ENCODE measurements at places on chromosomes 13 and 19. TPM values are rescaled to one million over a fixed set of nuclear protein-coding genes. Genes with fewer than 3 reads are reported as not detected.

DNA sequence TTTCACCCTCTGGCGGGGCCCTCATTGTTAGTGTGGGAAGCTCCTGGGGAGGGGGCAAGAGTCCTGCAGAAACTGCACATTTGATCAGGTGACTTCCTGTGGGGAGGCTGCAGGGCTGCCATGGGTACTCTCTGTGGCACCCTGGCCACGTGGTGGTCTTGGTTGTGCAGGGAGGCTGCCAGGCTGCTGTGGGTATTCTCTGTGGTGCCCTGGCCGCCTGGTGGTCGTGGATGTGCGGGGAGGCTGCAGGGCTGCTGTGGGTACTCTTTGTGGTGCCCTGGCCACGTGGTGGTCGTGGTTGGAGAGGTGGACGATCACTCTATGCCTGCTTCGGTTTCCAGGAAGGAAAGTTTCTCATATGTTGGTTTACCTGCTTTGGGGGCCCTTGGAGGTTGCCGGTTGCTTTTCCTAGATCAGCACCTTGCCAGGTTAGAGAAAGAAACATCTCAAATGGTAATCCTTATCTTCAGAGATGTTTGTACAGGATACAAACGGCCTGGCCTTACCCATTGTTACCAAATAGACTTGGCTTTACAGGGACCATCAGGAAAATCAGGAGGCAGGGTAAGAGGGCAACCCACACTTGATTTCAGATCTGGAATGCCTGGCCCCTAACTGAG is 22.9 kb downstream of the TEX29 start:
- no peak overlapping the region for H3K27ac ChIP-seq
- DNase-seq = no peak
- H3K4me3 ChIP-seq = no peak overlapping the region
- H3K4me1 ChIP-seq = no peaks in the 10 kb centered on the region
- no peaks in the 10 kb centered on the region for H3K36me3 ChIP-seq

DNA sequence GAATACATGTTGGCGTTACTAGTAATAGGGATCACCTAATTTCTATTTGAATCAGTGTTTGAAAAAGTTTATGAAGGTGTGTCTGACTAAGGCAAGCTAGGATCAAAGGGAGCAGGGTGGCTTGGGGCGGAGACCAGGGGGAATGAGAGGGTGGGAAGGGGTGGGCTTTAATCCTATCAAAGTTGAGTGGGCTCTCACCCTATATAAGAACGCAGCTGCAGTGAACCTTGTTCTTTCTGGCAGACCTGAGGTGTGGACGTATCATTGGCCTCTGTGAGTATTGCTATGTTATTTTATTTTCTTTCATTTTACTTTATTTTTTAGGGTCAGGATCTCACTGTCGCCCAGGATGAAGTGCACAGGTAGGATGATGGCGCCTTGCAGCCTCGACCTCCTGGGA is 37.4 kb downstream of the NLRP12 start:
- no peaks in the 10 kb centered on the region for H3K4me1 ChIP-seq
- no peak overlapping the region for H3K27ac ChIP-seq
- no peak overlapping the region for H3K4me3 ChIP-seq
- no peak for DNase-seq
- no peaks in the 10 kb centered on the region for H3K36me3 ChIP-seq

CYP4F3 gene
- total RNA-seq = 53.0 TPM

DNA sequence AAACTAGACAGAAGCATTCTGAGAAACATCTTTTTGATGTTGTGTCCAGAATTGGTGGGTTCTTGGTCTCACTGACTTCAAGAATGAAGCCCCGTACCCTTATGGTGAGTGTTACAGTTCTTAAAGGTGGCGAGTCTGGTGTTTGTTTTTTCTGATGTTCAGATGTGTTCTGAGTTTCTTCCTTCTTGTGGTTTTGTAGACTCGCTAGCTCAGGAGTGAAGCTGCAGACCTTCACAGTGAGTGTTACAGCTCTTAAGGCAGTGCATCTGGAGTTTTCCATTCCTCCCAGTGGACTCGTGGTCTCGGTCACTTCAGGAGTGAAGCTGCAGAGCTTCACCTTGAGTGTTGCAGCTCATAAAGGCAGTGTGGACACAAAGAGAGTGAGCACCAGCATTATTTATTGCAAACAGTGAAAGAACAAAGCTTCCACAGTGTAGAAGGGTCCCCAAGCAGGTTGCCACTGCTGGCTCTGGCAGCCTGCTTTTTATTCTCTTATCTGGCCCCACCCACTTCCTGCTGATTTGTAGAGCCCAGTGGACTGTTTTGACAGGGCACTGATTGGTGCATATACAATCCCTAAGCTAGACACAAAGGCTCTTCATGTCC is 1820.8 kb downstream of the UQCRFS1 start:
- no peaks in the 10 kb centered on the region for H3K27me3 ChIP-seq

DNA sequence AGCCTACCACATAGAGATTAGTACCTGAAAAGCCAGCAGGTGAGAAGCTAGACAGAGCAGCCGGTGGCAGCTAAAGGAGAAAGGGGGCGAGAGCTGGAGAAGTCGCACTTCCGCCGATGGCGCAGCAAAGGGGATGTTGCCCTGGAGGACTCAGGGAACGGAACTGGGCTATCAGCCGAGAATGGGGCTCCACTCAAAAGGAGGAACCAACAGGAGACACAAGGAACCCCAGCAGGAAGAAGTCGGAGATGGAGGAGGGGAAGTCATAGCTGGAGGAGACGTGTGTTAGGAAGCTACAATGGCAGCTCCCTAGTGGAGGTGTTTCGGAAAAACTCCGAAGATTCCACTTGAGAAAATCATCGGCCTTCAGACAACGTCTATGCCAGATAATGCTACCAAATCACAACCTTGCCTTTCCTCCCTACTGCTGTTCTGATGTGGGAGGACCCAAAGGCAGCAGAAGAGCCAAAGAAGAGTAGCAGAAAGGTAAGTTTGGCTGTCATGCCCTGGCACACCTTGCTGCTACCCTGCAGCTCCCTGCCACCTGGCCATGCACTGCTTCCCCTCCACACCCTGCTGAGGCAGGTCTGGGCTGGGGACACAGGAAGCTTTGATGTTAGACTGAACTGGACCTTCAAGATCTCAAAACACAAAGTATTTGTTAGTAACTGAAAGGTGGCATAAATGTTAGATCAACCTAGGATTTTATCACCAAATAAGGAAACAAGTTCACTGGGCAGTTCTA is 127.9 kb downstream of the DLEU7 start:
- H3K36me3 ChIP-seq = no peaks in the 10 kb centered on the region
- no peak for DNase-seq
- H3K4me1 ChIP-seq = no peaks in the 10 kb centered on the region
- H3K4me3 ChIP-seq = no peak overlapping the region
- no peaks in the 10 kb centered on the region for H3K27me3 ChIP-seq

Measured in esophagus squamous epithelium (tissue), 5 donors.